NCI-H1105 treated with DMSO at 0.1 percent for 48 hours (cell line): ENCODE measurements at places on chromosomes 5 and 9.
A peak's percentile ranks its signal among the peaks of the same experiment; 100 is the strongest.

- peak; percentile 34 for DNase-seq
These were observed 705 bp downstream of the PWWP2A start for GRCh38 chr5:160118349-160119141.

DNA sequence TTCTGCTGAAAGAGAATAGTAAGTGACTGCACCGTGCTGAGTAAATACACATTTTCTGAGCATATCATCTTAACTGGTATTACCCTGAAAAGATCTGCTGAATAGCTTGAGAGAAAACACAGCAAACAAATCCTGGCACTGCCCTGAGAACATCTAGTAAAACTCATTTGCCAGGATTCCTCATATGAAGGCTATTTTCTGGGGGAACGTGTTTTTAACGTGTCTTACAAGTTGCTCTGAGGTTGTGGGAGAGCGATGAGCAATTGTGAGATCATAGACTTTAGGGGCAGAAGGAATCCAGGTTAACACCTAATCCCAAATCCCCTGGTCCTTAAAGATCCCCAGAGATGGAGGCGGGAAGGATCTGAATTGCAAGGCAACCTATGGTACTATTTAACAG is 331.9 kb upstream of the RFX3 start:
- DNase-seq: no peak

GRCh38 chr9:64773491-64773931 is 511.5 kb downstream of the FOXD4L5 start:
- no peak for DNase-seq

DNA sequence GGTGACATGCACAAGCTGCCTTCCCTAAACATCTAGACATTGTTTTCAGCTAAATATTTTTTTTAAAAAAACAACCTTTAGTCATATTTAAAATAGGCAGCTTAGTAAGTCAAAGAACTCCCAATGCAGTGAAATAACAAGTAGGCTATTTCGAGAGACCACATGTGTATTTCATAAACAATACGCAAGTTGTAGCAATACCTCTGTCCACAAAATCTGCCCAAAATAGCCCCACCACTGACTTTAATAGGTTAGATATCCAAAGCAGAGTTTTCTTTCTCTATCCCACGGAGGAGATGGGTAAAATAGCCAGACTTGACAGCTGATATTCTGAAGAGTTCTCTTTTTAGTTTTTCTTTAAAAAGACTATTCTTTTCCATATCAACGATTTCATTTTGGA is 1.2 kb downstream of the SLC24A2 start:
- no peak for DNase-seq
